Small intestine (tissue), 16 donors: ENCODE measurements at places on chromosomes 7 and 10.

DNA sequence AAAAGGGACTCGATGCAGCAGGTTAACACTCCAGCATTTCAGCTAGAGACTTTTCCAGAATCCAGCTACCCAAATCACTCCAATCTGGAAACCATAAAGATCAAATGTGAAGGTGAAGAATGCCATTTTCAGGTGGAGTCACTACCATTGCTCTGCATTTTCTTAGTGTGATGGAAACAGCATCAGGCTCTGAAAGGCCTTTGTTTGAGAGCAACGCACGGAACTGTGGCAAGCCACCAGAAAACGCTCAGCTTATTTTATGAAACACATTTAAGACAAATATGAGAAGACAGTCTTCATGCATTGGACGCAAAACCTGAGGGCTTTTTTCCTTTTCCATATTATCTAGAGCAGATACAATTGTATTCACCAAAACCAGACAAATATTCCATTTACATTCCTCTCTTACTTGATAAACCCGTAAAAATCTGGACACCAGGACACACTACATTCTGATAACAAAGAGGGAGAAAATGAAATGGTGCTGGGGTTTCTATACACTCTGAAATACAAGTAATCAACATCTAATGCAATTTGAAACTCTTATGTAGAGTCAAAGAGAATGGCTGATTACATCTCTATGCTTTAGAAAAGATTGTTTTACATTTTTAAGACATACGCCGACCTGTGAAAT is 99.1 kb downstream of the NRP1 start:
- no peaks in the 10 kb centered on the region for H3K27me3 ChIP-seq
- H3K4me3 ChIP-seq: no peak overlapping the region
- H3K36me3 ChIP-seq: no peaks in the 10 kb centered on the region

DNA sequence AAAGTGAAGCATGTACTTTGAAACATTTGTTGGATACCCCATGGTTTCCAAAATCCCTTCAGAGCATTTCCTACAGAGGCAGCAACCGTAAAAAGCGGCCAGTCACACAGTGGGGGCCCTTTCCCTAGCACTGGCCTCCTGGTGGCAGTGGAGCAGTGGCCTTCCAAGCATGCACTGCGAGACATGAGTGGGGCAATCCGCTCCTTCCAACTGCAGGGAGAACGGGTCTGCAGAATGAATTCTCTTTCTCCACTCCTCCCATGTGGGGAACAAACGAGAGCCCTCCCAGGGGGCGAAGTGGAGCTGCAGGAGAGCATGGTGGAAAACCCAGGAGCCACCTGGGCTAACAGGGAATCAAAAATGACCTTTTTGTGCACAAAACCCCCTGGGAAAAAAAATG is 542.9 kb upstream of the GALNT17 start:
- DNase-seq: no peak
- peaks cover 4% of the 10 kb centered on the region for H3K4me1 ChIP-seq
- no peaks in the 10 kb centered on the region for H3K27me3 ChIP-seq
- H3K4me3 ChIP-seq: no peak overlapping the region
- no peak overlapping the region for H3K27ac ChIP-seq
- no peaks in the 10 kb centered on the region for H3K36me3 ChIP-seq

GRCh38 chr10:36224431-36224985 is 582.4 kb upstream of the FZD8 start:
- no peaks in the 10 kb centered on the region for H3K36me3 ChIP-seq
- H3K4me1 ChIP-seq: no peaks in the 10 kb centered on the region
- H3K27me3 ChIP-seq: no peaks in the 10 kb centered on the region
- H3K27ac ChIP-seq: no peak overlapping the region
- DNase-seq: no peak

GRCh38 chr10:121099592-121099991 is 248.4 kb downstream of the WDR11 start:
- H3K4me1 ChIP-seq: peaks cover 2% of the 10 kb centered on the region
- H3K36me3 ChIP-seq: no peaks in the 10 kb centered on the region
- no peak for DNase-seq
- no peak overlapping the region for H3K4me3 ChIP-seq
- no peaks in the 10 kb centered on the region for H3K27me3 ChIP-seq

GRCh38 chr10:128568041-128568440 is 441.8 kb upstream of the MKI67 start:
- H3K27ac ChIP-seq: no peak overlapping the region
- no peak overlapping the region for H3K4me3 ChIP-seq
- H3K36me3 ChIP-seq: no peaks in the 10 kb centered on the region
- DNase-seq: no peak

DNA sequence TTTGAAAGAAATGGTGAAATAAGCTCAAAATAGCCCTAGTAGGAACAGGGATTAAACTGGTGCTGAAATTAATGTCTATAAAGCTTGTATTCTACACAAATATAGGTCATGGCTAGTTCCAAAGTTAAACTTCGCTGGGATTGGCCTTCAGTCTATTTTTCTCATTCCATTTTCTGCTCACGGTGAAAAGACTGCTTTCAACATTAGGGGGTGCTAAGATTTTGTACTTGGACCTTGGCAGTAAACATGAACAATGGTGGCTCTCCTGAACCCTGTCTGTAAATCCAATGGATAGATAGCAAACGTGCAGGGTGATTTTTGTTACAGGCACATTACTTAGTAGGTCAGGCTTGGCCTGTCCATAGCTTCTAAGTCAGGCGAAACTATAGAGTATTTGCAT is 36.0 kb upstream of the RSU1 start:
- no peak overlapping the region for H3K27ac ChIP-seq
- H3K27me3 ChIP-seq: no peaks in the 10 kb centered on the region
- H3K36me3 ChIP-seq: no peaks in the 10 kb centered on the region
- H3K4me3 ChIP-seq: no peak overlapping the region

DNA sequence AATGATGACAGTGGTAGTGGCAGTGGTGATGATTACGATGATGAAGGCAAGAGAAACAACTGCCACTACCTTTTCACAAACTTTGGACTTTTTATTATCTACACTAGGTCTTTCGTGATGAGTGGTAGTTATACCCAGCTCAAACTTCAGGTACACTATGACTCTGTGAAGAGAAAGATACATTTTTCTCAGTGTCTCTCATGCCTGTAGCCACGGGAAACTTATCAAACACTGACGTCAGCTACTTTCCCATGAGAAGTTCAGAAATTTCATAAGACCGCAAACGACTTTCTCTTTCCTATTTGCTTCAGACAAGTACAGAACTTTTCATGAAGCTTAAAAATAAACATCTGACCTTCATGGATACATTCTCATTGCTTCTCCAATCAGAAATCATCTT is 57.0 kb downstream of the CALD1 start:
- no peak for DNase-seq
- H3K27ac ChIP-seq: peak overlapping the region; percentile 50
- no peak overlapping the region for H3K4me3 ChIP-seq
- no peaks in the 10 kb centered on the region for H3K27me3 ChIP-seq
- no peaks in the 10 kb centered on the region for H3K36me3 ChIP-seq
- no peaks in the 10 kb centered on the region for H3K4me1 ChIP-seq

- no peak for DNase-seq
- no peak overlapping the region for H3K4me3 ChIP-seq
- H3K36me3 ChIP-seq: no peaks in the 10 kb centered on the region
- H3K4me1 ChIP-seq: no peaks in the 10 kb centered on the region
- no peaks in the 10 kb centered on the region for H3K27me3 ChIP-seq
Observed at GRCh38 chr10:48476279-48476982, 128.4 kb downstream of the ARHGAP22 start.

DNA sequence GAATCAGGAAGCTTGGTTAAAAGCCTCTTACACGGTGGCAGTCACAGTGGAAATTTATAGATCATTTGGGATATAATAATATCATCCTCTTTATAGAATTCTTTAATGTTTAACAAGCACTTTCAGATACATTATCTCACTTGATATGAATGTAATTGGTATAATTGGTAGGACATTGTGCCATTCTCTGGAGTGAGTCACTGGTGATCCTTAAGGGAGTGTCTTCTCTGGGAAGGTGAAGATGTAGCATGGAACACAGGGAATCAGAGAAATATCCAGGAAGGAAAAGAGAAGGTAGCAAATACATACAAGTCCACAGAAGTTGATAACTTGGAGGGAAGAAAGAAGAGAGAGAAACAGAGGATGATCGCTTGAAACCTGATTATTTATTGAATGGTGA is 9.8 kb downstream of the PTPRZ1 start:
- H3K27me3 ChIP-seq: no peaks in the 10 kb centered on the region
- H3K4me1 ChIP-seq: no peaks in the 10 kb centered on the region
- no peak for DNase-seq
- H3K27ac ChIP-seq: no peak overlapping the region

DNA sequence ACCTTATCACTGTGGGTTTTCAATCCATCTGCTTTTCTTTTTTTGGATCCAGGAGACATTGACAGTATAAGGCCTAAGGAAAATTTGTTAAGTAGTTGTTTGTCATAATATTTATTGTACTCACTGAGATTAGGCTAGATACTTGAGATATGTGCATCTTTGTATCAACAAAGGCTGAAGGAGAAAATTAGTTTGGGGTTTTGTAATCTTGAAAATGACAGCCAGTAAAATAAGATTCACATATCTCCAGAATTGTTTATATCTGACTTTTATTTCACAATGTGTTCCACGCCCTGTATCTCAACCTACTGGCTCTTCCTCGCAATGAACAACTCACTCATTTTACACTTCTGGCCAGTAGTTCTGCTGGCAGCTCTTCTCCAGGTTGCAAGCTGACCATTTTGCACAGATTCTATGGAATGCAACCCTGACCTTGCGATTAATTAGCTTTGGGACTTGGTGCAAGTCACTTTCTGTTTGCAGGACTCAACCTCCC is 132.7 kb downstream of the GATA3 start:
- no peaks in the 10 kb centered on the region for H3K27me3 ChIP-seq
- no peaks in the 10 kb centered on the region for H3K4me1 ChIP-seq
- H3K36me3 ChIP-seq: no peaks in the 10 kb centered on the region
